Femur (tissue), 1 donor: ENCODE measurements at places on chromosomes 7 and 10.

- DNase-seq: no peak
Measured at GRCh38 chr10:4409319-4409718, 416.7 kb upstream of the AKR1E2 start.

DNA sequence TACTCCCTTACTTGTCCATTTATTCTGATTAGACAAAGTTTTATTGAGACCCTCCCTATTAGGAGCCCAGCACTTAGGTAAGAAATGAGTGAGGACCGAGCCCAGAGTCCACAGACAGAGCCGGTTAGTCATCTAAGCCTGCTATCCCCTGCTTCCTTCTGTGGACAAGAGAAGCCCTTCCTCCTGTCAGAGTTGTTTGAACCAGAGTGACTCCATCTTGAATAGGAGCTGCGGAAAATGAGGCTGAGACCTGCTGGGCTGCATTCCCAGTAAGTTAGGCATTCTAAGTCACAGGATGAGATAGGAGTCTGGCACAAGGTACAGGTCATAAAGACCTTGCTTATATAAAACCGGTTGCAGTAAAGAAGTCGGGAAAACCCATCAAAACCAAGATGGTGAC, 109.1 kb downstream of the CPXM2 start:
- no peak for DNase-seq

GRCh38 chr7:81298951-81299666, 380.3 kb upstream of the SEMA3C start:
- no peak for DNase-seq

DNA sequence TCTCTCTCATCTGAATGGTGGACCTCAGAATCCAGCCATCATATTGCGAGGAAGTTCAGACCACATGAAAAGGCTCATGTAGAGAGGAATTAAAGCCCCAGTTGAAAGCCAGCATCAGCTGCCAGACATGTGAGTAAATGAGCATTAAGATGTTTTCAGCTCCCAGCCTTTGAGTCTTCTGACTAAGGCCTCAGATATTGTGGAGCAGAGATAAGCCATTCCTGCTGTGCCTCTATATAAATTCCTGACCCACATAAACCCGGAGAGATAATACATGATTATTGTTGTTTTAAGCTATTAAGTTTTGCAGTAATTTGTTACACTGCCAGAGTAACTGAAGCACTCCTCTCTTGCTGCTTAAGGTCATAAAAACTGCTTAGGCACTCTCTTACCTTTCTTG, 14.6 kb downstream of the FAM149B1 start:
- DNase-seq: no peak

DNA sequence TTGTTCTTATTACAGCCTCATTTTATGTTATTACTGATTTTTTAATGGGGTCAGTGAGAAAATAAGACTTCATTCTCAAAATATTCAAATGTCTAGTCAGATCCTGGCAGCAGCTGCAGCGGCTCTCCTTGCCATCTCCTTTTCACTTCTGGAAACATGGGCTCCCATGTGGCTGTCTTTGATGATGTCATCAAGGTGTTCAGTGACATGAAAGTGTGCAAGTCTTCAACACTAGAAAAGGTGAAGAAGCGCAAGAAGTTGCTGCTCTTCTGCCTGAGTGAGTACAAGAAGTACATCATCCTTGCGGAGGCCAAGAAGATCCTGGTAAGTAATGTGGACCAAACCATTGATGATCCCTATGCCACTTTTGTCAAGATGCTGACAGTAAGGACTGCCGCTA, 19.6 kb downstream of the KLLN start:
- DNase-seq: no peak

GRCh38 chr7:30934732-30935568, 23.3 kb downstream of the AQP1 start:
- no peak for DNase-seq

- DNase-seq: no peak
Measured at GRCh38 chr7:16084370-16084769, 337.0 kb downstream of the CRPPA start.

DNA sequence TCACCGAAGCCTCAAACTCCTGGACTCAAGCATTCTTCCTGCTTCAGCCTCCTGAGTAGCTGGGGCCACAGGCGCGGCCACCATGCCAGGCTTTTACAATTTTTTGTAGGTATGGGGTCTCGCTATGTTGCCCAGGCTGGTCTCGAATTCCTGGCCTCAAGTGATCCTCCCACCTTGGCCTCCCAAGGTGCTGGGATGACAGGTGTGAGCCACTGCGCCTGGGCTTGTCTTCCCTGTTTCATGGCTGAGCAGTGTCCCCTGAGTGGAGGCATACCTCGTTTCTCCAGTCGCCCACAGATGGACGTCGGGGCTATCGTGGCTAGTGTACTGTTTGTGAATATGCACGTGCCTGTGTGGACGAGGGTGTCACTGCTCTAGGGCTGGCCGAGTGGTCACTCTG, 11.3 kb downstream of the INPP5A start:
- DNase-seq: peak; percentile 10

DNA sequence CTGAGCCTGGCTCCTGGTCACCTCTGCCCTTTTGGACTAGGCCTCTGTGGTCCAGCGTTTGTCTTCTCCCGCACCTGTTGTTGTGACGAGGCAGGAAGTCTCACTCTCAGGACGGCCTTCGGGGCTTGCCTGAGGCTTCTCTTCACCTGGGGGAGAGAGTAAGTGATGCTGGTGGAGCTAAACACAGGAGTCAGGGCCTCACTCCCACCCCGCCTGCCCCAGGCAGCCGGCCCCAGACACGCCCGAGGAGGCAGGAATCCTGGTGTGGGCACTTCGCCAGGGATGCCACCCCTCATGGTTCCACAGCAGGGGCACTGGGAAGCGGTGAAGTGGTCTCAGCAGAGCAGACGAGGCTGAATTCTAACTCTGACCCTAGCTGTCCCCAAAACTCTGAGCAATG, 42.4 kb downstream of the IL2RA start:
- no peak for DNase-seq

GRCh38 chr10:19133992-19134391, 85.4 kb downstream of the MALRD1 start:
- no peak for DNase-seq

- peak; percentile 13 for DNase-seq
Measured at GRCh38 chr10:127971963-127972615, 65.2 kb downstream of the PTPRE start.

- DNase-seq: no peak
Measured at GRCh38 chr10:84499846-84500245, 171.5 kb downstream of the CCSER2 start.

DNA sequence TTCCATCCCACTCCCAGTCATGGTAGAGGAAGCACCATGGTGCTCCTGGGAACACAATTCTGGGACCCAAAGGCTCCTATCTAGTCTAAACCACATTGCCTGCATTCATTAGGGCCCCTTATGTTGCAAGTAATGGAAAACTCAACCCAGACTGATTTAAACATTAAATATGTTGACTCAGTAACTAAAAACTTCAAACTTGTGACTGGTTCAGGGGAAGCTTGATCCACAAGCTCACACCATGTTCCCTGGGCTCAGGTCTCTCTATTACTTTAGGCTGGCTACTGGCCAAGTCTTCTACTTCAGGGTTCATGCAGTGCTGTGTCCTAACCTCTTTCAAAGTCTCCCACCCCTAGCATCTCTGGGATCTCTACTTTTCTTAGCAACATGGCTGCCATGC, 13.1 kb downstream of the WNT16 start:
- no peak for DNase-seq

- no peak for DNase-seq
Measured at GRCh38 chr7:151114151-151115090, 28.1 kb downstream of the AGAP3 start.

- no peak for DNase-seq
Measured at GRCh38 chr10:90712529-90712928, 145.3 kb downstream of the HTR7 start.

DNA sequence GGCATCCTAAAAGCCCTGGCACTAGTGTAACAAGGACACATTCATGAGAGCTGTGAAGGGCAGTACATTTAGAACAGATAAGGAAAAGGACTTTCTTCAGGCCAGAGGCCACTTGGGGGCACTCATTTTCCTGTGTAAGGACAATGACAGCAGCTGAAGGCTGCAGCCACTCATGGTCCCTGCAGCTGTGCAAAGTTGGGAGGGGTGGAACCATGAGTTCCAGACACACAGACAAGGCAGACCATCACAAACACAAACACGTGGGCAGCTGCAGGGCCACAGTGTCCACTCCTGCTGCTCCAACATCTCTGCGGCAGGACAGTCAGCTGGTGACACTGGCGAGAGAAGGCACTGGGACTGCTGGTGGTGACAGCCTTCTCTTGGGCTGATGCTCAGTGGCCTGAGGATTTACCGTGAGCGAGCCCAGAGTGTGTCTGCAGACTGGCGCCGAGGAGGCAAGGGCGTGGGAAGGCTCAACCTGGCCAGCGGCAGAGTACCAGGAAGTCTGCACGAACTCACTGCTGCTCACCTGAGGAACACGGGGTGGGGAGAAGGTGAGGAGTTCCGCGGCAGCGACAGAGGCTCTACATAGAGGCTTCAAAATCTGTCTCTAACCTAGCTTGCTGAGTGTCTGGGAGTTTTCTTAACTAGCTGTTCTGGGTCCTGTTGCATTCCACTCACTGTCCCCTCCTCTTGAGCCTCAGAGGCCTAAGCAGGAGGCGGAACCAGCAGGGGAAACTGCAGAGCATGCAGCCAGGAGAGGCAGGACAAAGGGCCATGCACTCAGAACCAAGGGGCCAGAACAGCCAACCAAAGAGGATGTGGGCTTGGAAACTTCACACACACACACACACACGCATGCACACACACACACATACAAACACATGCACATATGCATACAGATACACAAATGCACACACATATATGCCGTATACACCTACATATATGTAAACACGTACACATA, 76.5 kb upstream of the DDC start:
- no peak for DNase-seq

DNA sequence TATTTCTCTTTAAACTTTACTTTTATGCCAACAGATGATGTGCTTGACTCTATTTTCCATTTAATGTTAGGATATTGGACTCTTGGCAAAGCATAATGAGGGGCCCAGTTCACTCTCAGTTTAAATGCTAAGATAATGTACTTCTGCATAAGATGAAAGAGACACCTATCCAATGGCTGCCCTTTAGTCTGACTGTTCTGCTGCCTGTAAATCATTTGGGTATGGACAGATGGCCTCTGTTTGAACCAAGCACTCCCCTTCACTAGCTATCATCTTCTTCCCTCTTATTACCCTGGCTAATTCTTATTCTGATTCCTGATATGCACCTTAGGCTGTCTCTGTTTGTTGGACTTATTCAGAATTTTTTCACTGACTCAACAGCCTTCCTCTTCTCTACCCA, 72.1 kb downstream of the SEM1 start:
- DNase-seq: no peak

GRCh38 chr7:2504889-2505375, 14.6 kb upstream of the LFNG start:
- DNase-seq: no peak

- no peak for DNase-seq
Measured at GRCh38 chr10:128377988-128378387, 251.8 kb upstream of the MKI67 start.

DNA sequence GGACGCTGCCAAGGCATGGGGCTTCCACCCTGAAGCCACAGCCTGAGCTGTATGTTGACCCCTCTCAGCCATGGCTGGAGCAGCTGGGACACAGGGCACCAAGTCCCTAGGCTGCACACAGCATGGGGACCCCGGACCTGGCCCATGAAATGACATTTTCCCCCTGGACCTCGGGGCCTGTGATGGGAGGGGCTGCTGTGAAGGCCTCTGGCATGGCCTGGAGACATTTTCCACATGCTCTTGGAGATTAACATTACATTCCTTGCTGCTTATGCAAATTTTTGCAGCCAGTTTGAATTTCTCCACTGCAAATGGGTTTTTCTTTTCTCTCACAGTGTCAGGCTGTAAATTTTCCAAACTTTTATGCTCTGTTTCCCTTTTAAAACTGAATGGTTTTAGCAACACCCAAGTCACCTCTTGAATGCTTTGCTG, 463.6 kb downstream of the ZWINT start:
- no peak for DNase-seq

DNA sequence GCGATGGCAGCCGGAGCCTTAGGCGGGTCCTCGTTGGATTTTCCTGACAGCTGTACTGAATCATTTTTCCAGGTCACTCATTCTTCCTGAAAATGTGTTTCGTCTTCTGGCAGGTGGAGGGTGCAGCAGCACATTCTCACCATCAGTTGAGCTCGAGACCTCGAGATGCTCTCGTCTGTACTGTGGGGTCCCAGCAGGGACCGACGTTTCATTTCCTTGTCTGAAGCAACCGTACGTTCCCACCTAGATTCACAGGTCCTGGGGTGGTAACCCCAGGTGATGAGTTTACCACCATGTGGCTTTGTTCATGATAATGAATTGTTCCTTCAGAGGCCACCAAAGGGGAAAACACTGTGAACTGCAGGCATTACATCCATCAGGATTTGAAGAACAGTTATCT, 298.5 kb upstream of the FOXK1 start:
- no peak for DNase-seq

- DNase-seq: no peak
Measured at GRCh38 chr10:132914732-132915131, 27.6 kb downstream of the CFAP46 start.

GRCh38 chr7:18939771-18940592, 177.5 kb downstream of the TWIST1 start:
- DNase-seq: no peak

DNA sequence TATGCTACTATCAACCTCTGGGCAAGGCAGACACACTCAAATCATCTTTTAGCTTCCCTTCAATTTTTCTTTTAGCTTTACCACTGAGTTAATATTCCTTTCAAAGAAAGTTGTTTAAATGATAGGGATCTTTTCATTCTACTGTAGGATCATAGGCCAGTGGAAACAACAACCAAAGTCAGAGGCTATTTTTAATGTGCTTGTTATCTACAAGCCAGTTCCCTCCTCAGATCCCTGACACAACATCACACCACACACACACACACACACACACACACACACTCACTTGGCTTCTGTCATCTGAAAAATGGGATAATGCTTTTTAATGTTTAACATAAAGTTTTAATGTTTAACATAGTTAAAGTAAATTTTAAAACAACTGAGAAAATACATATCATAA, 106.7 kb upstream of the CAV2 start:
- DNase-seq: no peak

DNA sequence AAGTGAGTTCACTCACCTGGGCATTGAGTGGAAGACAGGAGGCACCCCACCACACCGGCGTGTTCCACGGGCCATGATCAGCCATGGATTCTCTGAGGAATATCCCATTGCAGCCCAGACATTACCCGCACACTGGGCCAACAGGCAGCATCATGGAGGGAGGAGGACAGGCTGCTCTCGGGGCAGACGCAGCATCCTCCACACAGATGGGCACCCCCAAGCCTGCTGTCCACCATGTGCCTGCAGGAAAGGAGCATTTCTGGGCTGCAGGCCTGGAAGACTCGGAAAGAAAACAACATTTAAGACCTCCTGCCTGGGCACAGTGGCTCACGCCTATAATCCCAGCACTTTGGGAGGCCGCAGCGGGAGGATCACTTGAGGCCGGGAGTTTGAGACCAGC, 71.0 kb upstream of the SH2B2 start:
- no peak for DNase-seq

DNA sequence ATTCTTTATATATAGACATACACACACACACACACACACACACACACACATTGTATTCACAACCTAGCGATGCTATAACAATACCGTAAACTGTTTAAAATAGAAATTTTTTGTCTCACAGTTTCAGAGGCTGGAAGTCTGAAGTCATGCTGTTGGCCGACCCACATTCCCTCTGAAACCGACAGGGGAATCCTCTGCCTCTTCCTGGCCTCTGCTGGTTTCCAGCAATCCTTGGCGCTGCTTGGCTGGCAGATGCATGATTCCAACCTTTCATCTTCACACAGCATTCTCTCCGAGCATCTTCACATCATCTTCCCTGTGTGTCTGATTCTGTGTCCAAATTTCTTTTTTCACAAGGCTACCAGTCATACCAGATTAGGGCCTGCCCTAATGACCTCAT, 94.8 kb downstream of the CCDC71L start:
- no peak for DNase-seq
